Sigmoid colon (tissue), 7 donors: ENCODE measurements at places on chromosomes 2 and 18. TPM values are rescaled to one million over a fixed set of nuclear protein-coding genes. Genes with fewer than 3 reads are reported as not detected.

DNA sequence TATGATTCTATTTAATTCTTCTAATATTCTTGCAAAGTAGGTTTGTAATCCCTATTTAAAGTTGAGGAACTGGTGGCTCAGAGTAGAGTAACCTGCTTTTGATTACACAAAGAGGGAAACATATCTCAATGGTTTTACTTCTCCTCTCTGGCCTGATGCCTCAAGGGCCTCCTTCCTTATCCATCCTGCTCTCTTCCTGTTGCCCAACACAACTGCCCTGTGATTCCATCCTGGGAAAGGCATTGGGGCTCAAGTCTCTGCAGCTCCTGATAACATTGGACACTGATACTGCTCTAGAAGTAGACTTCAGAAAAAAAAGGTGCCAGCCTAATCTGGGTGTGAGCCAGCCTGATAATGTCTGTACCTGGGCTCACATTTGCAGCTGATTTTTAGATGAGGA, 75.8 kb downstream of the RDH14 start:
- no peaks in the 10 kb centered on the region for H3K27me3 ChIP-seq
- no peak for DNase-seq
- no peaks in the 10 kb centered on the region for H3K36me3 ChIP-seq
- H3K4me1 ChIP-seq = peaks cover 7% of the 10 kb centered on the region
- H3K27ac ChIP-seq = peak overlapping the region; percentile 35
- no peak overlapping the region for H3K4me3 ChIP-seq

GRCh38 chr2:20444993-20445910, 1.6 kb upstream of the RHOB start:
- peak overlapping the region; percentile 96 for H3K4me3 ChIP-seq
- peak; percentile 77 for DNase-seq
- no peaks in the 10 kb centered on the region for H3K4me1 ChIP-seq
- no peaks in the 10 kb centered on the region for H3K27me3 ChIP-seq
- peaks cover 19% of the 10 kb centered on the region for H3K36me3 ChIP-seq
- peak overlapping the region; percentile 98 for H3K27ac ChIP-seq

The MYOM1 gene
- 17.3 TPM for total RNA-seq

The CFAP65 gene
- total RNA-seq = not detected

The SPHKAP gene
- 0.83 TPM for total RNA-seq

The C18orf32 gene
- total RNA-seq = 29.1 TPM

DNA sequence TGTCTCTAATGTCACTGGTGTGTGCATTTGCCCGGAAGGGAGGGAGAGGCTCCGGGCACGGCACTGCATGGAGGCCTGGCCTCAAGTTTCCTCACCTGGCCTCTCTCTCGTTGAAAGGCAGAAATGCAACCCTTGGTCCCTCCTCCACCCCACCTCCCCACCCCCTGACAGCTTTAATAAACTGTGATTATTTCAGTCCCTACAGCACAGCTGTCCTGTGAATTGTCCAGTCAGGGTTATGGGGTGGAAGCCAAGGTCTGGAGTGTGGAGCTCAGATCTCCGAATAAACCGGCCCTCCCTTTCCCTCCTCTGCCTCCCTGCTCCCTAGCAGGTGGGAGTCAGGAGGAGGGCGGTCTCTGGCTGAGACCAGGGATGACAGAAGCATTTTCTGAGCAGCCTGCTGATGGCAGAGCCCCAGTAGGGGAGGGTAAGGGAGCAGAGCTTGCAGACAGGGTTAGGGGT, 199.2 kb upstream of the SMAD2 start:
- H3K4me1 ChIP-seq = no peaks in the 10 kb centered on the region
- no peaks in the 10 kb centered on the region for H3K36me3 ChIP-seq
- no peak overlapping the region for H3K4me3 ChIP-seq
- no peak overlapping the region for H3K27ac ChIP-seq
- H3K27me3 ChIP-seq = peaks cover 2% of the 10 kb centered on the region

The CCL20 gene
- total RNA-seq = 11.4 TPM

The GPR148 gene
- total RNA-seq = not detected

GRCh38 chr2:195026261-195026660, 630.8 kb upstream of the SLC39A10 start:
- H3K4me3 ChIP-seq = no peak overlapping the region
- no peaks in the 10 kb centered on the region for H3K36me3 ChIP-seq
- H3K27me3 ChIP-seq = no peaks in the 10 kb centered on the region
- no peak overlapping the region for H3K27ac ChIP-seq

GRCh38 chr18:35267809-35268208, 22.2 kb downstream of the ZSCAN30 start:
- peak overlapping the region; percentile 85 for H3K27ac ChIP-seq
- H3K4me3 ChIP-seq = peak overlapping the region; percentile 74
- no peaks in the 10 kb centered on the region for H3K36me3 ChIP-seq
- no peaks in the 10 kb centered on the region for H3K27me3 ChIP-seq

- H3K36me3 ChIP-seq = no peaks in the 10 kb centered on the region
- no peaks in the 10 kb centered on the region for H3K27me3 ChIP-seq
- H3K4me1 ChIP-seq = peaks cover 23% of the 10 kb centered on the region
These were observed 13.9 kb downstream of the DYSF start for GRCh38 chr2:71467180-71467815.

GRCh38 chr2:218880102-218880858, at the start of gene WNT10A:
Gene WNT10A, plus strand, starts transcription at chr2:218880852. Its CDS starts 144 bp downstream, at chr2:218880996.
- H3K4me1 ChIP-seq = peaks cover 25% of the 10 kb centered on the region
- H3K27me3 ChIP-seq = peaks cover 42% of the 10 kb centered on the region
- H3K36me3 ChIP-seq = no peaks in the 10 kb centered on the region

The LYPD6 gene
- 1.1 TPM for total RNA-seq

DNA sequence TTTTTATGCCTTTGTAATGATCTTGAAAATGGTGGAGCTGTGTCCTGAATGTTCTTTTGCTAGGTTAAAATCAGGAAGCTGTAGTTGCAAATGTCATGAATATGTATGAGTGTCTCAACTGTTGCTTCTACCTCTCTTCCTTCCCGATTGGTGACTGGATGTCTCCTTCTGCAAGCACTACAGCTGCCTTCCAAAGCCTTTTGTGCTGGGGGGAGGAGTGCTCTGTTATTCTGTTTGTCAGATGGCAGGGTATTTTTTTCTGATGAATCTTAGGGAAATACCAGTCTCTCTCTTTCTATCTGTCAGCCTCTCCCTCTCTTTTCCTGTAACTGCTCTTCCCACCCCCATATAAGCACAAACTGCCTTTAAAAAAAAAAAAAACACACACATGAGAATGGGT, 1396.3 kb upstream of the CELF4 start:
- DNase-seq = no peak
- no peak overlapping the region for H3K4me3 ChIP-seq

The CFC1 gene
- not detected for total RNA-seq

DNA sequence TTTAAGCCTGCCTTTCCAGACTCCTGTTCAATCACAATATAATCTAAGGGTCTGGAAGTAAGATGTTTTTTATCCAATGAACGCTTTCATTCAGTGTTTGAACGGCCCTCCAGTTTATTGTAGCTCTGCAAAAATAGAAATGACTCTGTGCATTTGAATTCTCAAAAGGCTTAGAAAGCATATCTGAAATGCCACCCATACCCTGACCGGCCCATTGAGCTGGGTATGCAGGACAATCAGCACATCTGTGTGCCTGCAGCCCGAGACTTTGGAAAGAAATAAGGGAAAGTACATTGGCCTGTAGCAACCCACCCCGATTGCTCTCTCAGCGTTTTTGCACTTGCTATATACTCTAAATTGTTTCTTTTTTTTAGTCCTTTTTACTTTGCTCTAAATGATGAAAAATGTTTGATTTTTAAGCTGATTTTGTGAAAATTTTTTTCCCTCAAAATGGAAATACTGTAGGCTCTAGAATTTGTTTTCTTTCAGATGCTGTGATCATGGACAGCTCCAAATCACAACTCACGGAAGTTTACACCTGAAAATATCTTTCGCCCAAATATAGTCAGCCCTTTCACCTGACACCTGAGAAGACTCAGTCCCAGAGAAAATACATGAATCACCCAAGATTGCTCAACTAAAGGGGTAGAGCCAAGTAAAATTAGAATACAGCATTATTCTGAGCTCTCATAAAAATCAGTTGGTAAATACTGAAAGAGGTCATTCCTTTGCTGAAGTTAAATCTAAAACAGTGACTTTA, 194.5 kb upstream of the SIX3 start:
- no peak for DNase-seq

DNA sequence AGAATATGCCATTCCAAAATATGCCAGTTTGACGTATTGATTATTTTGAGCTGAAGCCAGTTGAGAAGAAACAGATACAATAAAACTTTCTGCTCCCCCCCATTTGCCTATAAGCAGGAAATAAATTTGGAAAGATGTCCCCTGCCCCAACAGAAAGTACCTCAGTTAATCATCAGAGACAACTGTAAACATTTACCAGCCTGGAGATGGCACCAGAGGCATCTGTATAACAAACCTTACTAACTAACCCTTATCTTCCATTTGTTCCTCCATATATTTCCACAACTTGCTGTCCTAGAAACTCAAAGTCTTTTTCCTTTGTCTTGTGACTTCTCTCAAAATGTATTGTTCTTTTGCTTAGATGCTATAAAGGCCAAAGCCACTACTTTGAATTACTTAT, 93.8 kb downstream of the AKAIN1 start:
- no peak overlapping the region for H3K27ac ChIP-seq
- no peaks in the 10 kb centered on the region for H3K4me1 ChIP-seq
- DNase-seq = no peak
- H3K36me3 ChIP-seq = no peaks in the 10 kb centered on the region

- no peaks in the 10 kb centered on the region for H3K27me3 ChIP-seq
- H3K4me1 ChIP-seq = no peaks in the 10 kb centered on the region
- H3K36me3 ChIP-seq = no peaks in the 10 kb centered on the region
These were observed 154.9 kb upstream of the SOX11 start for GRCh38 chr2:5537180-5537688.

The UGT1A5 gene
- not detected for total RNA-seq

- peak overlapping the region; percentile 85 for H3K27ac ChIP-seq
- H3K36me3 ChIP-seq = no peaks in the 10 kb centered on the region
- no peaks in the 10 kb centered on the region for H3K27me3 ChIP-seq
- no peak for DNase-seq
- H3K4me1 ChIP-seq = peaks cover 8% of the 10 kb centered on the region
These were observed 437.2 kb upstream of the PKDCC start for GRCh38 chr2:41610501-41611190.

DNA sequence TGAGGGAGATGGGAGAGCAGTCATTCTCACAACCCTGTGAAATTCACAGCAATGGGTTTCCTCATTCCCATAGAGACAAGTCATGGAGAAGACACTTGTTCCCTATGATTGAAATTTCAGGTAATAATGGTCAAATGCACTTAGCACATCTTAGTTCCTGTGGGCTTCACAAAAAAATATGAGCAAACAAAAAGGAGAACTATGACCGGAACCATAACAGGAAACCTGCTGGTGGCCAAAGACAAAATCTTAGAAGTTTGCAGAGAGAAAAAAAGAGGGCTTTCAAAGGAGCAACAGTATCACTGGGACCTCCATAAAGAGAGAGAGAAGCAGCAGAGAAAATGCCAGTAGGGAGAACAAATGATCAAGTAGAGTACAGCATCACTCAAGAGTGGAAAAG, 138.9 kb upstream of the APCDD1 start:
- no peaks in the 10 kb centered on the region for H3K4me1 ChIP-seq
- DNase-seq = no peak
- no peak overlapping the region for H3K4me3 ChIP-seq

DNA sequence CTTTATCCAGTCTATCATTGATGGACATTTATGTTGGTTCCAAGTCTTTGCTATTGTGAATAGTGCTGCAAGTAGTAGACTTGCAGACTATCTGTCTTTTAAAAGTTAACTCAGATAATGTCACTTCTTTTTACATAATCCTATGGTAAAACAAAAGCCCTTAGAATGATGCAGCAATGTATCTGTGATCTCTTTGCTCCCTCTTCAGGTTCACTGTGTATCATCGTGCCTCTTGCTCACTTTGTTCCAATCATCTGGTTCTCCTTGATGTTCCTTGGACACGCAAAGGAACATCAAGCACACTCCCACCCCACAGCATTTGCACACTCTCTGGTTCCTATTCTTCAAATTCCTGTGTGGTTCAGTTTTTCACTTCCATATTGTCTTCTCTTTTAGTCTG, 472.5 kb upstream of the ZNF804A start:
- H3K36me3 ChIP-seq = no peaks in the 10 kb centered on the region
- DNase-seq = no peak
- no peak overlapping the region for H3K27ac ChIP-seq
- H3K4me3 ChIP-seq = no peak overlapping the region

The AAK1 gene
- total RNA-seq = 20.7 TPM

The TMEFF2 gene
- total RNA-seq = 0.28 TPM

The PRKRA gene
- 78.9 TPM for total RNA-seq

DNA sequence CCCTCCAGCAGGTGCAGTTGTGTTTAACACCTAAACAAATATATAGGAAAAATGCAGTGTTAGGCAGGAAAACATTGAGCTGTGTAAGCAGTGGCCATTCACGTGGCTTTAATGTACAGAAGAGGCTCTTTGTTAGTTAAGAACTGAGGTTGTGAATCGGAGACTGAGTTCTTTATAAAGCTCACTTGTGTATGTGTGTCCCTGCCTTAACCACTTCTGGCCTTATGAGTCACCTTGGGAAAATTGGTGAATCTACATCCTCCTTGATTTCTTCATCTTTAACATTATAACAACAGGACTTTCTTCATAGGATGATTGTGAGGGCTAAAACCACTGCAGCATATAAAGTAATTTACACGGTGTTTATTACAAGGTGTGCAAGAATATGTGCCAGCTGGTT, 188.4 kb upstream of the TPO start:
- no peak overlapping the region for H3K4me3 ChIP-seq
- H3K36me3 ChIP-seq = no peaks in the 10 kb centered on the region
- H3K27ac ChIP-seq = no peak overlapping the region
- DNase-seq = no peak
- peaks cover 9% of the 10 kb centered on the region for H3K27me3 ChIP-seq

- DNase-seq = no peak
- no peaks in the 10 kb centered on the region for H3K27me3 ChIP-seq
- no peak overlapping the region for H3K27ac ChIP-seq
These were observed 308.1 kb downstream of the GBX2 start for GRCh38 chr2:235860111-235860510.

- no peaks in the 10 kb centered on the region for H3K36me3 ChIP-seq
- DNase-seq = no peak
These were observed 1128.4 kb downstream of the TSN start for GRCh38 chr2:122883849-122884248.
